Stimulated activated CD4-positive, alpha-beta T cell treated with anti-CD3 and anti-CD28 coated beads, Interleukin-12 subunit alpha, Interleukin-12 subunit beta, amount 100 ng/mL, for 48 hours (primary cell): ENCODE measurements at places on chromosomes 3 and 15.

- no peak for DNase-seq
These were observed 87.3 kb downstream of the MESD start for GRCh38 chr15:80902298-80902801.

DNA sequence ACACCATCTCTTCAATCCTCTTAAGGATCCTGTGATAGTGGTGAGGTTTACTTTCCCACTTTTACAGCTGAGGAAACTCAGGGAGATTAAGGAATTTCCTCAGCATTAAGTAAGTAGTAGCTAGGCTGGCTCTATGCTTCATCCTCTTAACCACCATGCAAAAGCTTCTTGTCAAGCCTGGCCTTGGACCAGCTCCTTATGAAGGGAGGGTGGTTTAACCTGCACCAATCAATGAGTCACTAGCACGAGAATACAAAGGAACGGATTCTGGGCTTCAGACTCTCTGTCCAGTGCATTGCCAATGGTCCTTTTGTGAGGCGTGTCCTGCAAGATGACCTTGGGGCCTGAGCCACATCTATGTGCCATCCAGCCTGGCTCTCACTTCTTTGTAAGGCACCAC lies 202.0 kb upstream of the CFAP20DC start:
- DNase-seq, result no peak

- no peak for DNase-seq
These were observed 234.1 kb downstream of the THSD4 start for GRCh38 chr15:71349336-71349735.

- DNase-seq, result no peak
These were observed 133.2 kb downstream of the ANXA2 start for GRCh38 chr15:60264566-60264965.

- DNase-seq, result no peak
These were observed 2.8 kb downstream of the FES start for GRCh38 chr15:90887037-90887481.

GRCh38 chr3:130258532-130258952 lies 86.9 kb upstream of the COL6A5 start:
- DNase-seq, result no peak

DNA sequence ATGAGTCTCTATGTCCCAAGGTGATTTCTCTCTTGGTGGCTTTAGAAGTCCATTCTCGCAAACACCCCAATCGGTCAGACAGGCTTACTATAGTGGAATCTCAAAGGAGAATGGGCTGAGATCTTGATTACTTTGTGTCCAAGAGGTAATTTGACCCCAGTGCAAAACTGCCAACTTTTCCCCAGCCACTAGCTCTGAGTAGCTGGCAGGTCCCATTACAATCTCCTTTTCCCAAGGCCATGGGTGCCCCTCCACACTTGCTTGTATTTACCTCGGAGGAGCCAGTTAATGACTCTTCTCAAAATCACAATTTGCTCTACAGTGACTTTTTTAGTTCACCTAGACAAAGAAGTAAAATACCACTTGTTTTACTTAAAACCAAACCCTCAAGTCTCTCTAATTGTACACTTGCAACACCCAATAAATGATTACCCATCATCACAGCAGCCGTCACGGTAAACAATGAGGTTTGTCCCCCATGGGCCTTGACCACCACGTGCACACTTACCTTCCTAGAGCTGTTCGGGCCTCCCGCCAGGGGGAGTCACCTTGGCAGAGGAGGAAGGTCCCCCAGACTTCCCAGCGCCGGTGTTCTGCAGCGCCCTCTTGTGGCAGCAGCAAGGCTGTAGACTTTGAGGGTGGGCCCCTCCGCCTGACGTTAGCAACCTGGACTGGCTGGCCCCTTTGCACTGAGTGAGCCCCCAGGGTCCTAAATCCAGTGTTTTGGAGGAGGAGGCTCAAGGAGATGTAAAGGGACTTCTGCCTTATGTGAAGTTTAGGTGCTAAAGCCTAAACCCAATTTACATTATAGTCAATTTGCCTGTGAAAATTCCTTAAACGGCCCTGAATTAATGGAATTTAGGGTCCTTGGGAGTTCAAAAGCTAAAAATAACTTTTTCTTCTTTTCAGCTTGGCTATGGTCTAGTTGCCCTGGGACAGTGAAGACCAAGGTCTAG lies 18.7 kb upstream of the HDAC11 start:
- DNase-seq, result peak; percentile 67

DNA sequence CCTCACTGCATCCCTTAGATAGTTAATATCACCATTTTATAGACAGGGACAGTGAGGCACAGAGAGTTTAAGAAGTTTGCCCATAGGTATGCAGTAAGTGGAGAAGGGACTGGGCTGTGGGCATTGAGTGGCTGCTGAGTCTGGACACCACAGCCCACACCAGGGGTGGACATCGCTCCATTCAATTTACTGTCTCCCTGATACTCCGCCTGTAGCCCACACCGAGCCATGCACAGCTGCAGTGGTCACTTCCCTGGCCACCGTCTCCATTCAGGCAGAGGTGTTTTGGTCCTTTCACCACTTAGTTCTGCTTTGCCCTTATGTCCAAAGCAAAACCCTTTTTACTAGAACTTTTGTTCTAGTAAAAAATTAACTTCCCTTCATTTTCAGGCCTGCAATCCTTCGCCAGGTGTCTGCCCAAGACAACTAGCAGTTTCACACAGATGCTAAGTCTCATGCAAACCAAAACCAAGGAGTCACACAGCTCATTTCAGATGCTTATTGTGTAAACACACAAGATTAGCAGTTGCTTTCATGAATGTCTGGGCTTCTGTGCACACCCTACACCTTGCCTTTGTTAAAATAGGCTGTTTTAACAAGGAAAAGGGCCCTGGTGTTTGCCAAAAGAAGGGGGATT lies 30.1 kb downstream of the ZNF35 start:
- no peak for DNase-seq

GRCh38 chr15:70633103-70633831 lies 130.1 kb downstream of the UACA start:
- no peak for DNase-seq

DNA sequence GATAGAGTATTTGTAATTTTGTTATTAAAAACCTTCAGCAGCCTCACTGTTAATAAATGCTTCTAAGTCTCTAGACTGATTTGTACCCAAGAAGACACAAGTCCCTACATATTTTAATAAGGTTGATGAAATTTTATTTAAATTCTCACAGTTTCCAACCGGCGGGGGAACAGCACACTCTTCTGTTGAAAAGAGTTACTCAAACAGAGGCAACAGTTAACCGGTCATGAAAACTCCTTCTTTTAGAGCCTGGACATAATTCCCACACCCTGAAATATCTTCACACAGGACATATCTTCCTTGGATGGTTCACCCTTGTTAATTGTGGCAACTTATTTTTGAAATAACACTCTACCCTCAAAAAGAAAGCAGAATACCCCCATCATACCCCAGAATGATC lies 278.8 kb downstream of the FOXP1 start:
- no peak for DNase-seq

GRCh38 chr15:29712149-29712885 lies 110.0 kb downstream of the TJP1 start:
- DNase-seq, result no peak

- DNase-seq, result peak; percentile 57
These were observed 96.3 kb upstream of the DLG1 start for GRCh38 chr3:197394464-197395321.

- no peak for DNase-seq
These were observed 29.7 kb downstream of the TJP1 start for GRCh38 chr15:29792426-29793159.

DNA sequence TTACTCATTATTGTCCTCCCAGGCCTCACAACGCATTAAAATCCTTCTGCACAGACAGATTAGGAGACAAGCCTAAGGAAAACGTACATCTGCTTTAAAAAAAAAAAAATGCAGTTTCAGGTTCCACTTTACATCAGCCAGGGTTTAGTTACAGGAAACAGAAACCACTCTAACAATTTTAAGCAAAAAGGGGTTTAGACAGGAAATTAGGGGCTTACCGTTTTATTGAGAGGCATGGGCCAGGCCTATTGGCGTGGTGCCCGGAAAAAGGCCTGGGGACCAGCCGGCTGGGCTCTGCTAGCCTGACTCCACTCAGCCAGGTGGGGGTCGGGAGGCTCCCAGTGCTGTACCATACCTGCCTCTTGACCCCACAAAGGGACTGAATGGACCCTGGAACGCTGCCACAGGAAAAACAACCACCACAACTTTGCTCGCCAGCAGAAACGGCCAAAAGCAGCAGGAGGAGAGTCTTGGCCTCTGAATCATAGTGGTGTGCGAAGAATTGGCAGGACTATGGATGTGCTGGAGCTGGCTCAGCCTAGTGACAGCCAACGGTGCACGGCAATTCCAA lies 124.3 kb downstream of the CHSY1 start:
- DNase-seq, result peak; percentile 42

DNA sequence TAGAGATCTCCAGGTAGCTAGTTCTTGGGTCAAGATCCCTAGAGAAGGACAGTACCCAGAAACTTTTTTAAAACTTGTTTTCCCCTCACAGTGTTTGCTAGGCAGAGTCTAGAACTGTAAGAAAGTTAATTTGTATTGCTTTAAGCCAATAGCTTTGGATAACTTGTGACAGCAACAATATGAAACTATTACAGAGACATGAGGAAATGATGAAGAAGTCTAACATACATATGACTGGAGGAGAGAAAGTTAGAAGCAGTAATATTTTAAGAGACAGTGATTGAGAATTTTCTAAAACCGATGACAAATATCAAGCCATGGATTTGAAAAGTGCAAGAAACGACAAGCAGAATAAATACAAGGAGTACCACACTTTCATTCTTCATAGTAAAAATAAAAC lies 10.0 kb downstream of the HMG20A start:
- no peak for DNase-seq

DNA sequence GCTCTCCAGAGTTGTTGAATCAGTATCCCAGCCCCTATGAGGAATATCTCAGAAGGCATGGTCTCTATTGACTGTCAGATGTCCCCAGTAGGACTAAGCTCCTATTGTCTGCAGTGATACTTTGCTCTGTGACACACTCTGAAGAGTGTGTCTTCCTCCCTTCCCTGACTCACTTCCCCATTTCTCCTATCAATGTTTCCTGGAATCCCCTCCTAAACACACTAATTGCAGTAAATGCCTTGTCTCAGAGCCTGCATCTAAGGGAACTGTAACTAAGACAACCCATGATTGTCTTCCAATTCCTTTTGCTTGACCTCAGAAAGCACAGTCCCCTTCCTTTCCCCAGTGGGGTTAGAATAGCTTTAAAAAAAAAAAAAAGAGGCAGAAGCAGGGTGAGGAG lies 397.3 kb upstream of the PROK2 start:
- no peak for DNase-seq
